ENCODE measurements at places on chromosomes 13 and 19.

DNA sequence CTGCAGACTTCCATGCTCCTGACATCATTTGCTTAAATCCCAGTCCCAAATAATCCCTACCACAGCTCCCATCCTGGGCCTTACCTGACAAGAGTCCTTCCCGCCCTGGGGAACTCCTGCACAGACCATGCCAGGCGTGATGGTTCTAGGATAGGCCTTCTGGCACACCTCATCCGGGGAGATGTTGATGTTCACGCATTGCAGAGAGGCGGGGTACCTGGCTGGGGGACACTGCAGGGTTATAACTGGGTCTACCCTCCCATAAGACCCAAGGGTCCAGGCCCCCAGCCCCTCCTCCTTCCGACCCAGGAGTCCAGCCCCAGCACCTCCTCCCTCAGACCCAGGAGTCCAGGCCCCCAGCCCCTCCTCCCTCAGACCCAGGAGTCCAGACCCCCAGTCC is 4.0 kb downstream of the KLK14 start:
- no peaks in the 10 kb centered on the region for H3K4me1 ChIP-seq
- DNase-seq = no peak
- H3K27me3 ChIP-seq = no peaks in the 10 kb centered on the region
- H3K36me3 ChIP-seq = no peaks in the 10 kb centered on the region

- H3K36me3 ChIP-seq = no peaks in the 10 kb centered on the region
- H3K27ac ChIP-seq = no peak overlapping the region
- H3K27me3 ChIP-seq = no peaks in the 10 kb centered on the region
- no peaks in the 10 kb centered on the region for H3K4me1 ChIP-seq
Observed at GRCh38 chr13:29355029-29355428, 240.5 kb downstream of the SLC7A1 start.

- H3K27ac ChIP-seq = peak overlapping the region; percentile 74
- peak overlapping the region; percentile 58 for H3K4me3 ChIP-seq
- no peaks in the 10 kb centered on the region for H3K36me3 ChIP-seq
- DNase-seq = peak; percentile 19
- no peaks in the 10 kb centered on the region for H3K27me3 ChIP-seq
Observed at GRCh38 chr13:97976610-97977521, 23.4 kb downstream of the IPO5 start.

DNA sequence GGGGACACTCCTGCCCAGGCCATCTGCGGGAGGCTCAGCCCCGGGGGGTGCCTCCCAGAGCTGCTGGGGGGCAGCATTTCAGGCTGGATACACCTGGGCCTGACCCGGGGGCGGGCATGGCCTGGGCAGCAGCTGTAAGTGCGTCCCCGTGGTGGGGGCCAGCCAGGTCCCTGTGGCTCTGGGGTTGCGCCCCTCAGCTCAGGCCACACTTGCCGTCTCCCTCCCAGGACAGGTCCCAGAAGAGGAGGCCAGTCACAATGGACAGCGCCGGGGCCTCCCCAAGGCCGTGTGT is 11.6 kb downstream of the CBARP start:
- H3K4me3 ChIP-seq = no peak overlapping the region
- H3K4me1 ChIP-seq = peaks cover 2% of the 10 kb centered on the region
- H3K36me3 ChIP-seq = peaks cover 39% of the 10 kb centered on the region
- H3K27ac ChIP-seq = no peak overlapping the region

DNA sequence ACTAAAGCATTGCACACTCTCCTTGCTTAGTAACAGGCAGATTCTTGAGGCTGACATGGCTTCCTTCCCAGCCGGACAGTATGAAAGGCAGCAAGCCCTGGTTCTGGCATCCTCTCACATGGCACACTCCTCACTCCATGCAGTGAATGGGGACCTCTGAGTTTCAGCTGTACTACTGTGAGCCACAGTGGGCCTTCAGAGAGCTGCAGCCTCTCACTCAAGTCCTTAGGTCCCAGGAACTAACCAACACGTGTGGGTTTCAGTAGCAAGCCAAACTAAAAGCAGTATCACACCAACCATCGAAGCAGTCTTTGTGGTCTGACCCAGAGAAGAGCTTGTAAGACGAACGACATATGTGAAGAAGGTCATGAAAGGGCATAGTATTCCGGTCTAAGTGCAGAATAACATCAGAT is 128.2 kb downstream of the TBC1D4 start:
- no peak for DNase-seq
- H3K27me3 ChIP-seq = no peaks in the 10 kb centered on the region
- H3K4me1 ChIP-seq = peaks cover under 1% of the 10 kb centered on the region
- H3K36me3 ChIP-seq = peaks cover 2% of the 10 kb centered on the region
- no peak overlapping the region for H3K27ac ChIP-seq
- H3K4me3 ChIP-seq = no peak overlapping the region

DNA sequence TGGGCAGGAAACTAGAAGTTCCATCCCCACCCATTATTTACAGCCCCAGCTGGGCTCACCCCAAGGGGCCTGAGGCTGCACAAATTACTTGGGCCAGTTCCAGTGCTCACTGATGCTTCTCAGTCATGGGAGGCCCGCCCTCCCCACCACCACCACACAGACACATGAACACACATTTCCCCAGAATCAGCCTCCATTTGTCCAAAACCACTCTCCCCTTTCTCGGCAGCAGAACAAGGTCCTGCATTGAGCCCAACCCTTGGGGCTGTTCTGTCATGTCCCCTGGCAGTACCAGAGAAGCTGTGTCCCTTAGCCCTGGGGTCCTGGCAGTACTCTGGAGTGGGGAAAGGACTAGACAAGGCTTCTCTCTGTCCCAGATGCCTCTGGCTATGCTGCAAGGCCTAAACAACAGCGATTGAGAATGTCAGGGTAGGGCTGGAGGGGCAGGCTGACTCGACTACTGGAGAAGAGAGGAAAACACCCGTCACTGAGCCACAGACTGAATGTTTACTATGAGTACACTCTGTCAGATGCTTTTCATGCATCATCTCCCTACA is 21.8 kb downstream of the SAMD4B start:
- H3K36me3 ChIP-seq = peaks cover 12% of the 10 kb centered on the region
- DNase-seq = peak; percentile 67
- H3K27ac ChIP-seq = peak overlapping the region; percentile 88
- peaks cover 28% of the 10 kb centered on the region for H3K4me1 ChIP-seq

DNA sequence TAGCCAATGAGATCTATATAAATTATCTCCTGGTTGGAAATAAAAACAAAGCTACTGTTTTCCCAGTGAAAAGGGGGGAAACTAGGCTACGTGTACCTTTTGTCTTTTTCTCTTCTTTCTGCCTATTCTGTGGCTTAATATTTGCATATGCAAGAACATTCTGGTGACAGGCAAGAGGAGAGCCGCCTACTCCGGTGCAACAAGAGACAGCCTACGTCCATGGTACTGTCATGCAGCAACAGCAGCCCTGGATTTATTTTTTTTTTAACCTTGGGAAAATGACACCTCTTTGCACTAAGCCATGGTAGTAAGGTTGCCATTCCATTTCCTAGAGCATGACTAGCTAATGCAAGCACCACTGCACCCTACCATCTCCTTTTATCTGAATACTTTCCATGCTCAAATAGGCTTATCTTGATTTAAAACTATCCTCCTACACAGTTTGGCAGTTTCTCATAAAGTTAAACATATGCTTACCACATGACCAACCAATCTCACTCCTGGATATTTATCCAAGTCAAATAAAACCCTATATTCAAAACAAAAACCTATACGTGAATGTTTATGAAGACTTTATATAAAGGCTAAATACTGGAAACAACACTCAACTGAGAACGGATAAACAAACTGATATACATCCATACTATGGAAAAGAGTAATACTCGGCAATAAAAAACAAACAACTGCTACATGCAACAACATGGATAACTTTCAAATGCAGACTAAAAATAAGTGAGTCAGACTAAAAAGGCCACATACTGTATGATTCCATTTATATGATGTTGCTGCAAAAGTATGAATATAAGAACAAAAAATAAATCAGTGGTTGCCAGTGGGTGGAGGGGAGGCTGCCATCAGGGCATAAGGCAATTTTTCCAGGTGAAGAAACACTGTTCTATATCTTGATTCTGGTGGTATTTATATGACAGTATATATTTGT is 17.3 kb downstream of the NUFIP1 start:
- no peak overlapping the region for H3K4me3 ChIP-seq
- H3K27ac ChIP-seq = no peak overlapping the region
- peak; percentile 73 for DNase-seq
- no peaks in the 10 kb centered on the region for H3K27me3 ChIP-seq

- DNase-seq = peak; percentile 92
- H3K27me3 ChIP-seq = no peaks in the 10 kb centered on the region
- H3K4me1 ChIP-seq = peaks cover 20% of the 10 kb centered on the region
- no peak overlapping the region for H3K4me3 ChIP-seq
- peaks cover 3% of the 10 kb centered on the region for H3K36me3 ChIP-seq
- peak overlapping the region; percentile 92 for H3K27ac ChIP-seq
Observed at GRCh38 chr13:20997301-20998161, 63.9 kb downstream of the LATS2 start.

GRCh38 chr19:50706387-50706786 is 13.2 kb downstream of the SHANK1 start:
- H3K4me1 ChIP-seq = no peaks in the 10 kb centered on the region
- H3K27ac ChIP-seq = no peak overlapping the region

- no peaks in the 10 kb centered on the region for H3K36me3 ChIP-seq
- no peaks in the 10 kb centered on the region for H3K27me3 ChIP-seq
- no peak overlapping the region for H3K4me3 ChIP-seq
- DNase-seq = no peak
- H3K27ac ChIP-seq = no peak overlapping the region
Observed at GRCh38 chr13:92074658-92075057, 676.2 kb downstream of the GPC5 start.

- peaks cover 1% of the 10 kb centered on the region for H3K36me3 ChIP-seq
- peaks cover 37% of the 10 kb centered on the region for H3K4me1 ChIP-seq
- peak; percentile 62 for DNase-seq
- H3K27me3 ChIP-seq = no peaks in the 10 kb centered on the region
- H3K4me3 ChIP-seq = no peak overlapping the region
Observed at GRCh38 chr19:5955636-5955935, 22.4 kb downstream of the RANBP3 start.

DNA sequence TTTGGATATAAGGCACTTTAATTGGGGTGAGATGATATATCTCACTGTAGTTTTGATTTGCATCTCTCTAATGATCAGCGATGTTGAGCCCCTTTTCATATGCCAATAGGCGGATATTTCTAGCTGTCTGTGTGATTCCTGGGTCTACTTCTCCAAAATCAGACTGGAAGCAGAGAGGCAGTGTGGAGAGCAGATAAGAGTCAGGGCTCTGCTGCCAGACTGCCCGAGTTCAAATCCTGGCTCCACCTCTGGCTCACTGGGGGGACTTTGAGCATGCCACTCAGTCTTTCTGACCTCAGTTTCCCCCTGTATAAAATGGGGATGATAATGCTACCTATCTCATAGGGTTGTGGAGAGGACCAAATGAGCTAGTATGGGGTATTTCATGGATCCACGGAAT is 24.0 kb upstream of the ACP7 start:
- no peak overlapping the region for H3K27ac ChIP-seq
- DNase-seq = no peak

DNA sequence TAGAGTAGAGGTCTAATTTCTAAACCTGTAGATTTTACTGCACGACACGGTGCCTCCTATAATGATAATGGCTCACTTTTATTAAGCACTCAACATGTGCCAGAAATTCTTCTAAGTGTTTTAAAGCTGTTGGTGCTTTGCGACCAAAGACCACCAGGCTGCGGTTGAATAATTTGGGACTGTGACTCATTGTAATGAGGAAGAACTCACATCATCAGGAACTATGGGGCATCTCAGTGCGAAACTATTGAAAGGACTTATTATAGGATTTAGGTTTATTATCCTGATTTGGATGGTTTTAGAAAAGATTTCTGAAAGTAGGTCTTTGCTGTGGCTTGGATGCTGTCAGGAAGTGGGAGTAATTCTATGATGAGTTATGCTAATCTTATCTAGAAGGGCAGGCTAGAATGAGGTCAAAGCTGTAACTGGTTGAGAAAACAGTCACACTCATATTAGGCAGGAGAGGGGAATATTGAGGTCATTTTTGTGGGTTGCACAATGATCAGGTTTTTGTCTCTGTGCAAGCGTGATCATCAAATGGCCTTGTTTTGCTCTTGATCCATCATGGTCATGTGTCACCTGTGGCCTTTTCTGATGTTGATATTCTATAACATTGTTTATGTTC is 266.8 kb downstream of the PCDH20 start:
- H3K36me3 ChIP-seq = no peaks in the 10 kb centered on the region
- H3K4me1 ChIP-seq = no peaks in the 10 kb centered on the region
- H3K27ac ChIP-seq = no peak overlapping the region
- no peak overlapping the region for H3K4me3 ChIP-seq

- DNase-seq = no peak
- no peak overlapping the region for H3K27ac ChIP-seq
- H3K36me3 ChIP-seq = no peaks in the 10 kb centered on the region
- no peaks in the 10 kb centered on the region for H3K27me3 ChIP-seq
Observed at GRCh38 chr19:6473647-6474046, 7.9 kb downstream of the DENND1C start.

Measured in fibroblast of lung (primary cell).